Tibial nerve (tissue), 4 donors: ENCODE measurements at places on chromosomes 1 and 21. TPM values are rescaled to one million over a fixed set of nuclear protein-coding genes. Genes with fewer than 3 reads are reported as not detected.

- peaks cover 8% of the 10 kb centered on the region for H3K4me1 ChIP-seq
- H3K27ac ChIP-seq = peak within 1 kb of the TSS; percentile 44
- H3K4me3 ChIP-seq = peak within 1 kb of the TSS; percentile 62
- no peaks in the 10 kb centered on the region for H3K27me3 ChIP-seq
- H3K36me3 ChIP-seq = no peaks in the 10 kb centered on the region
- DNase-seq = peak; percentile 64
These were observed at the start of gene PTCH2 for GRCh38 chr1:44842862-44843655. Gene PTCH2, minus strand, starts transcription at chr1:44843253. Its CDS starts 321 bp downstream, at chr1:44842932.

DNA sequence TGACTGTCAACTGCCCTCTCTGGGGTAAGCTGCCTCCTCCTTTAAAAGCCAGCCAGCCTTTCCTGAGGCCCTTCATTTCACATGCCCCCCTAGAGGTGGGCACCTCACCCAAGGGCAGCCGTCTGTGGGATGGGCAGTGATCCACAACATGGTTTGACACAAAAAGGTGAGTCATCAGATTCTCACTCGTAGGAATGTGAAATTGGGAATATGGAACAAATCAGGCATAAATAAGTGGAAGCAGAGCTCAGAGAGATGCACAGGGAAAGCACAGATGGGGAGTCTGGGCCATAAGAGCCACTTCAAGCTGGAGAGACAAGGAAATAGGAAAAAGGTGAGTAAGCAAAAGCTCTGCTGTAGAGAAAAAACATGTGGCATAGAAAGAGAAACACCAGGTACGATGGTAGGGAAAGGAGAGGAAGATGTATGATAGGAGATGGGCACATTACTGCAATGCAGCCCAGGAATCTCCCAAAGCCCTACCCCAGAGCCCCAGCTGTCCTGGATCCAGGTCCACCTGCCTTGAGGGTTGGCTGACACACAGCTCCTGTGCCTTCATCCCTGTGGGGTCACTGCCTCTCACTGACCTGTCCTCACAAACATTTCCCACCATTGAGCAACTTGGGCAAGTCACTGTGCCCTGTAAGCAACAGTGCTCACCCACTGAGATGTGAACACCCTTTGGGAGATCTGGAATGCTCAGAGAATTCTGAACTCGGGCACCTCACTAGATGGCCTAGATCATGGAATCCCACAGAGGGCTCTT is 86.6 kb downstream of the ASTN1 start:
- H3K4me1 ChIP-seq = peaks cover 1% of the 10 kb centered on the region
- no peaks in the 10 kb centered on the region for H3K27me3 ChIP-seq
- DNase-seq = no peak
- H3K27ac ChIP-seq = no peak overlapping the region

DNA sequence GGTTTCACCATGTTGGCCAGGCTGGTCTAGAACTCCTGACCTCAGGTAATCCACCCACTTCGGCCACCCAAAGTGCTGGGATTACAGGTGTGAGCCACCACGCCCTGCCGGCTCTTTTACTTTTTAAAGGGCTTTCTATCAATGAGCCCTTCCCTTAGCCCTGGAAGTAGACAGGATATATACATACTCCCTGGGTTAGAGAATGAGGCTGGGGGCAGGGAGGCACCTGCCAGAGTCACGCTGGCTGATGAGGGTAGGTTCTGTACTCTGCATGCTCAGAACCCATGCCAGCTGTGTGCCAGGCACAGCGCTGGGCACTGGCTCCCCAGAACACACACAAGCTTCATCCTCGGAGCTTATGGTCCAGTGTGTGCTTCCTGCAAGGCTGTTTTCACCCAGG is 113.6 kb upstream of the IPO9 start:
- no peak overlapping the region for H3K4me3 ChIP-seq
- H3K27me3 ChIP-seq = no peaks in the 10 kb centered on the region
- peaks cover 13% of the 10 kb centered on the region for H3K36me3 ChIP-seq

- H3K36me3 ChIP-seq = no peaks in the 10 kb centered on the region
- H3K4me3 ChIP-seq = no peak overlapping the region
- H3K27me3 ChIP-seq = no peaks in the 10 kb centered on the region
These were observed 199.1 kb downstream of the HIVEP3 start for GRCh38 chr1:41719590-41719989.

GRCh38 chr1:94863919-94864318 is 43.8 kb downstream of the SLC44A3 start:
- peak overlapping the region; percentile 74 for H3K27ac ChIP-seq
- H3K4me1 ChIP-seq = peaks cover 35% of the 10 kb centered on the region
- H3K4me3 ChIP-seq = no peak overlapping the region
- DNase-seq = no peak

DNA sequence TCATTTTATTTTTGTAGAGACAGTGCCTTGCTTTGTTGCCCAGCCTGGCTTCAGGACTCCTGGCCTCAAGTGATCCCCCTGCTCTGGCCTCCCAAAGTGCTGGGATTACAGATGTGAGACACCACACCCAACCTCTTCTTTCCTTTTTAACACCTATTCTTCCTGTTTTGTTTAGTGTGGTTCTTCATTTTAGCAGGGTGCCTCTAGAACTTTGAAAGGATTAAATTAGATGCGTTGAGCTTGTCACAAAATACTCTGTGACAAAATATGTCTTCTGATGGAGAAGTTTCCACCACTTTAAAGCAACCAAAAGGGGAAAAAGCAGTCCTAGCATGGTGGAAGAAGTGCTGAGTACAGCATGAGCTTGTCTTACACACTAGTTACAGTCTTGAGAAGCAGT is 42.0 kb downstream of the CDC14A start:
- no peak overlapping the region for H3K4me3 ChIP-seq
- peaks cover 10% of the 10 kb centered on the region for H3K36me3 ChIP-seq
- no peak for DNase-seq
- no peaks in the 10 kb centered on the region for H3K27me3 ChIP-seq
- no peak overlapping the region for H3K27ac ChIP-seq

GRCh38 chr1:177665935-177666334 is 303.9 kb downstream of the SEC16B start:
- H3K36me3 ChIP-seq = no peaks in the 10 kb centered on the region
- H3K27ac ChIP-seq = no peak overlapping the region
- H3K4me3 ChIP-seq = no peak overlapping the region
- no peaks in the 10 kb centered on the region for H3K4me1 ChIP-seq
- no peaks in the 10 kb centered on the region for H3K27me3 ChIP-seq
- no peak for DNase-seq

DNA sequence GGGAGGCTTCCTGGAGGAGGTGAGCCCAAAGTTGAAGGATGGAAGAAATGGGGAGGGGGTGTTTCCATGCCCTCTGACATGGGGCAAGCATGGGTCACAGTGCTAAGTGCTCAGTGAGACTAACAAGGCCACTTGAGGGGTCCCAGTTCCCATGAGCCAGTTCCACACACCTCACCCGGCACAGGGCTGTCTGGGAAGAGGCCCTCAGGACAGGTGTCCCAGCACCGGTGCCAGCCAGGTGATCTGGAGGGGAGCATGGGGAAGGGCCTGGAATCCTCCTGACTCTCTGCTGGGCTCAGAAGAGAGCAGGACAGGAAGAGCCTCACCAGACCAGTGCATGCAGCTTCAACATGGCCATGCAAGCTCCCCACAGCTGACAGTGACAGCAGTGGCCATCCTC is 294.7 kb upstream of the VAMP3 start:
- no peak overlapping the region for H3K27ac ChIP-seq
- H3K36me3 ChIP-seq = no peaks in the 10 kb centered on the region
- DNase-seq = no peak
- peaks cover under 1% of the 10 kb centered on the region for H3K4me1 ChIP-seq

GRCh38 chr1:117636637-117637425 is 31.0 kb downstream of the TENT5C start:
- H3K36me3 ChIP-seq = no peaks in the 10 kb centered on the region
- no peak overlapping the region for H3K27ac ChIP-seq
- no peak overlapping the region for H3K4me3 ChIP-seq
- DNase-seq = no peak
- H3K4me1 ChIP-seq = no peaks in the 10 kb centered on the region
- H3K27me3 ChIP-seq = no peaks in the 10 kb centered on the region

- H3K27ac ChIP-seq = peak overlapping the region; percentile 29
- H3K4me1 ChIP-seq = peaks cover 36% of the 10 kb centered on the region
- DNase-seq = no peak
- H3K36me3 ChIP-seq = no peaks in the 10 kb centered on the region
- H3K27me3 ChIP-seq = no peaks in the 10 kb centered on the region
- no peak overlapping the region for H3K4me3 ChIP-seq
These were observed 17.3 kb upstream of the FGR start for GRCh38 chr1:27652111-27652864.

GRCh38 chr1:56973923-56974742 is 8.3 kb upstream of the C8B start:
- no peaks in the 10 kb centered on the region for H3K36me3 ChIP-seq
- no peak overlapping the region for H3K4me3 ChIP-seq
- DNase-seq = no peak
- no peak overlapping the region for H3K27ac ChIP-seq
- no peaks in the 10 kb centered on the region for H3K4me1 ChIP-seq
- no peaks in the 10 kb centered on the region for H3K27me3 ChIP-seq

- no peak for DNase-seq
- no peaks in the 10 kb centered on the region for H3K27me3 ChIP-seq
- H3K4me3 ChIP-seq = no peak overlapping the region
- no peaks in the 10 kb centered on the region for H3K36me3 ChIP-seq
- H3K27ac ChIP-seq = no peak overlapping the region
These were observed 796.7 kb upstream of the ADGRL2 start for GRCh38 chr1:81004011-81004410.

DNA sequence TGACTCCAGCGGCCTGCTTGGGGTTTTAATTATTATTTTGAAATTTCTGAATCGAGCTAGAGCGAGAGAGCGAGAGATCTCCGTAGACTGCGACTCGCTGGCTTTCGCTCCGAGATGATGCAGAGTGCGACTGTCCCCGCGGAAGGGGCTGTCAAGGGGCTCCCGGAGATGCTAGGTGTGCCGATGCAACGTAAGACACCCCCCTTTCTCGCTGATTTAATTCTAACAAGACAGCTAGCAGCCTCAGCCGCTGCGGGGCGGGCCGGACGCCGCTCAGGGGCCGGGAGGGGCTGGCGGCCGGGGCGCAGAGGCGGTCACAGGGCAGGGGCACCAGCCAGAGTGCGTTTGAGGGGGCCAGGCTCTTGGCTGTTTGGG is 339 bp downstream of the LHX4 start:
- DNase-seq = no peak
- no peaks in the 10 kb centered on the region for H3K36me3 ChIP-seq
- H3K27ac ChIP-seq = no peak overlapping the region
- H3K4me3 ChIP-seq = peak overlapping the region; percentile 49
- H3K4me1 ChIP-seq = peaks cover 48% of the 10 kb centered on the region

DNA sequence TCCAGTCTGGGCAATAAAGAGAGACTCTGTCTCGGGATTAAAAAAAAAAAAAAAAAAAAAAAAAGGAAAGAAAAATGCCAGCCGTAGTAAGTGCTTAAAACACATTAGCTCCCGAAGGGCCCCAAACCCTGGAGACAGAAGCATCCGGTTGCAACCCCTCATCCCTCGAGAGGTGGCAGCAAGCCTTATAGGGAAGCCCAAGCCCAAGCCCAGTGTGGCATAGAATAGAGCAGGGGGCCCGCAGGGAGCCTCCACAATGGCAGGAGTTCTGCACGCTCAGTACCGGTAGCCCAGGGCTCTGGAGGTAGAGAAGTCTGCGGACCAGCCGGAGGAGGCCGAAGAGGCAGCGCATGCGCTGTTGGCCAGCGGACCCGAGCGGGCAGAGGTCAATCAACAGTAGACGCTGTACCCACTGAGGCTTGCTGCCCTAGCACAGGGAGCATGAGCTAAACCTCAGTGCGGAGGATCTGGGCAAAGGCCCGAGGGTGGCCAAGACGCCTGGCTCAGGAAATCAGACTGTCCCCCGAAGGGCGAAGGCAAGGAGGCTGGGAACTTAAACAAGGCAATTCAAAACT is 34.1 kb upstream of the C1orf198 start:
- H3K4me3 ChIP-seq = no peak overlapping the region
- H3K27me3 ChIP-seq = no peaks in the 10 kb centered on the region

GRCh38 chr1:152457071-152457470 is 43.0 kb upstream of the CRNN start:
- DNase-seq = no peak
- no peak overlapping the region for H3K27ac ChIP-seq
- H3K4me3 ChIP-seq = no peak overlapping the region
- no peaks in the 10 kb centered on the region for H3K36me3 ChIP-seq
- H3K4me1 ChIP-seq = no peaks in the 10 kb centered on the region

GRCh38 chr1:234902774-234903547 is 225.7 kb downstream of the TOMM20 start:
- no peak overlapping the region for H3K4me3 ChIP-seq
- no peak for DNase-seq
- no peaks in the 10 kb centered on the region for H3K36me3 ChIP-seq
- H3K27ac ChIP-seq = no peak overlapping the region

DNA sequence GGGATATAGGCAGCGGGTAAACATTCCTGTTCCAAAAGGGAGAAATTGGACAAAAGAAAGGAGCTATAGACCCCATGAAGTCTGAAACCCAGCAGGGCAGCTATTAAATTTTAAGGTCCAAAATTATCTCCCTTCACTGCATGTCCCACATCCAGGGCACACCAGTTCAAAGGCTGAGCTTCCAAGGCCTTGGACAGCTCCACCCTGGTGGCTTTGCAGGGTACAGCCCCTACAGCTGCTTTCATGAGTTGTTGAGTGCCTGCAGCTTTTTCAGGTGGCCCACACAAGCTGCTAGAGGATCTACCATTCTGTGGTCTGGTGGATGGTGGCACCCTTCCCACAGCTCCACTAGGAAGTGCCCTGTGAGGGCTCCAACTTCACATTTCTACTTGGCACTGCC is 662.5 kb upstream of the PKN2 start:
- no peak overlapping the region for H3K4me3 ChIP-seq
- no peaks in the 10 kb centered on the region for H3K4me1 ChIP-seq
- no peaks in the 10 kb centered on the region for H3K36me3 ChIP-seq
- no peaks in the 10 kb centered on the region for H3K27me3 ChIP-seq
- no peak overlapping the region for H3K27ac ChIP-seq

Gene AADACL3
- total RNA-seq = not detected

Gene FMO5
- 6.3 TPM for total RNA-seq

Gene SERBP1
- 236 TPM for total RNA-seq

Gene TMEM269
- total RNA-seq = 0.21 TPM
